Fibroblast of lung (primary cell): ENCODE measurements at places on chromosomes 13 and 19. TPM values are rescaled to one million over a fixed set of nuclear protein-coding genes. Genes with fewer than 3 reads are reported as not detected.

SLC10A2 gene
- total RNA-seq = not detected in 2 replicates

DNA sequence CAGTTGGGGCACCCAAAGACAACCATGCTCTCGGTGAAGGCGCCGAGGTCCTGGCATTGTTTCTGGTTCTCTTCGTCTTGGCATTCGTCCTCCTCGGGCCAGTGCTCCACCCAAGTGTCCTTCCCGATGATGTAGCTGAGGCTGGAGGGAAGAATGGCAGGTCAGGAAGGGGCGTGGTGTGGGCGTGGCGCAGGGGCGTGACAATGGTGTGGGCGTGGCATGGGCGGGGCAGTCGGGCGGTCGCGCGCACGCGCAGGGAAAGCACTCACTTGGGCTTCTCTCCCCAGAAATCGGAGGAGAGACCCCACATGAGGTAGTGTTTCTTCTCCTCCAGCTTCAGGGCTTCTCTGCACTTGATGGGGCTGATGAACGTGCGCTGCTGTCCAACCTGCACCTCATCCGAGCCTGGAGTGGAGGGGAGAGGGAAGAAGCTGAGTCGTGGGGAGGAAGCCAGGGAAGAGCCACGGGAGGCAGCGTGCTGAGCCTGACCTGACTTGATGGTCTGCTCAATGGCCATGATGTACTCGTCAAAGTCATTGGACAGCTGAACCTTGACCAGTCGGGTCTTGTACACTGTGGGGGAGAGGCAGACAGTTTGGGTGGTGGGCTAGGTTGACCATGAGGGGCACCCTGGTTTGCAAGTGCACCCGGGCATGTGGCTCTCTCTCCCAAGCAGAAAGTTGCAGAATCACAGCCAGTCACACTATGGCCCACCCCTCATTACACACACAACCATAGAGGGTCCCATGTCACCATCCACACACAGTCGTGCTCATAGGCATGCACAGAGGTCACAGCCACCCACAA lies 8.1 kb upstream of the TNFSF14 start:
- H3K27me3 ChIP-seq = no peaks in the 10 kb centered on the region
- no peak overlapping the region for H3K27ac ChIP-seq
- no peak overlapping the region for H3K4me3 ChIP-seq
- no peaks in the 10 kb centered on the region for H3K4me1 ChIP-seq
- DNase-seq = no peak
- no peaks in the 10 kb centered on the region for H3K36me3 ChIP-seq

FXYD5 gene
- total RNA-seq = 10.5 and 19.8 TPM in 2 replicates

ASPDH gene
- total RNA-seq = not detected in 2 replicates

- H3K4me3 ChIP-seq = no peak overlapping the region
- H3K36me3 ChIP-seq = no peaks in the 10 kb centered on the region
- H3K27me3 ChIP-seq = no peaks in the 10 kb centered on the region
- no peaks in the 10 kb centered on the region for H3K4me1 ChIP-seq
- no peak for DNase-seq
These were observed 409.3 kb downstream of the ZNF536 start for GRCh38 chr19:30781519-30781918.

GRCh38 chr19:54673222-54673621 lies 10.4 kb downstream of the LILRB4 start:
- no peak for DNase-seq
- H3K27me3 ChIP-seq = no peaks in the 10 kb centered on the region
- no peaks in the 10 kb centered on the region for H3K4me1 ChIP-seq
- H3K4me3 ChIP-seq = no peak overlapping the region
- H3K36me3 ChIP-seq = no peaks in the 10 kb centered on the region
- no peak overlapping the region for H3K27ac ChIP-seq

DNA sequence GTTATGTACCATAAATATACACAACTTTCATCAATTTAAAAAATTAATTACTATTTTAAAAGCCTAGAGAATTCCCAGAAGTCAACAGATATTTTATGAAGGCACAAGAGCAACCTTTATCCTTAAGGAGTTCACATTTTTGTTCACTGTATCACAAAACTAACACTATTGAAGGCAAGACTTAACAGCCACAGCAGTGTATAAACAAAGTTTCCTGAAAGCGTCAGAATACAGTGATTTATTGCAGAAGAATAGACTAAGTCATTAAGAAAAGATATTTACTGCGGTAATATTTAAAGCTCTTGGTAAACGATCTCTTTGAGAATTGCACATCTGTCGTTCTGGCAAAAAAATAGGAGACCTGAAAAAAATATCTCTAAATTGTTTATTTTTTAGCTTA lies 419.3 kb upstream of the NBEA start:
- no peak overlapping the region for H3K27ac ChIP-seq
- no peaks in the 10 kb centered on the region for H3K4me1 ChIP-seq
- H3K36me3 ChIP-seq = no peaks in the 10 kb centered on the region
- no peaks in the 10 kb centered on the region for H3K27me3 ChIP-seq
- H3K4me3 ChIP-seq = no peak overlapping the region
- peak; percentile 23 for DNase-seq

DNA sequence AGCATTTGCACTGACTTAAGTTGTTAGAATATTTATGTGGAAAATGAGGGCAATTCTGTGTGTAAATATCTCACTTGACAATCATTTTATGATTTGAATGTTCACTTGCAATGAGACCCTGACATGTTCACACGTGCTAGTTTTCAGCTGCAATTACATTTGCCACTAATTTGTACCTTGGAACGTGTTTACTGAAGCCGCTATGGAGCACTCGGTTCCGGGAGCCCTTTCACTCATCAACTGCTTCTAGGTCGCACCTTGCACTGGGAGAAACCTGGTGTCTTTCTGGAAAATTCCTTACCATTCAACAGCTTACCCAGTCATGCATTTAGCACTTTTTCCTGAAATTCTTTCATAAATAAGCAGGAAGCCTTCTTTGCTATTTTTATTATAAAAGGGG lies 229.6 kb downstream of the ZIC5 start:
- DNase-seq = no peak
- no peaks in the 10 kb centered on the region for H3K36me3 ChIP-seq
- no peaks in the 10 kb centered on the region for H3K27me3 ChIP-seq
- no peak overlapping the region for H3K4me3 ChIP-seq

GDF15 gene
- 140 and 210 TPM in 2 replicates for total RNA-seq

- DNase-seq = peak; percentile 15
- no peaks in the 10 kb centered on the region for H3K36me3 ChIP-seq
- no peaks in the 10 kb centered on the region for H3K27me3 ChIP-seq
- H3K4me1 ChIP-seq = no peaks in the 10 kb centered on the region
- H3K27ac ChIP-seq = no peak overlapping the region
These were observed 13.3 kb upstream of the MISP start for GRCh38 chr19:737591-738093.

DNA sequence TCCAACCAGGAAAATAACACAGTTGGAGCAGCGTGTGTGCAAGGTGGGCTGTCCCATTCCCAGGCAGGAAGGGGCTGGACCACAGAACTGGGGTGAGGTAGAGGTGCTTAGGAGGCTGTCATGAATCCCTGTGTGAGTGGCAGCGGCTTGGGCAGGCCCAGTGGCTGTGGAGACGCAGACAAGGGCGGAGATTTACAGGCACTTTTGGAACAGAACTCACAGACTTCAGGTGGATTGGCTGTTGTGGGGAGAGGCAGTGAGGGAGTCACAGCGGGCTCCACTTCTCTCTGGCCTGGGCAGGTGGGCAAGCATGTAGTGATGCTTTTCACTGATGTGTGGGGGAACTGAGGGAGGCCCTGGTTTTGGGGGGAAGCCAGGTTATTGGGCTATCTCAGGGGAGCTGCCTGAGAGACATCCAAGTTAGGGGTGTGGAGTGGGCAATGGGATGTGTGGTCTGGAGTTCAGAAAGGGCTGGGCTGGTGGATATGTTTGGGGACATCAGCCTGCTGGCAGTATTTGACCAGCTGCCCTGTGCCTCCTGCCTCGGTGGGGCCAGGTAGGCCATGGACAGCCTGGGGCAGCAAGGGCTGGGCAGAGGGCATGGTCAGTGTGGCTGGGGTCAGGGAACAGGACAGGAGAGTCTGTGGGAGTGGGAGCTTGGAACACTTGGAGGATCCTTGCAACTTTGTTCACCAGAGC lies 27.0 kb upstream of the ZNF492 start:
- H3K4me1 ChIP-seq = no peaks in the 10 kb centered on the region
- no peak for DNase-seq
- H3K27me3 ChIP-seq = no peaks in the 10 kb centered on the region

CDX2 gene
- not detected in 2 replicates for total RNA-seq

DNA sequence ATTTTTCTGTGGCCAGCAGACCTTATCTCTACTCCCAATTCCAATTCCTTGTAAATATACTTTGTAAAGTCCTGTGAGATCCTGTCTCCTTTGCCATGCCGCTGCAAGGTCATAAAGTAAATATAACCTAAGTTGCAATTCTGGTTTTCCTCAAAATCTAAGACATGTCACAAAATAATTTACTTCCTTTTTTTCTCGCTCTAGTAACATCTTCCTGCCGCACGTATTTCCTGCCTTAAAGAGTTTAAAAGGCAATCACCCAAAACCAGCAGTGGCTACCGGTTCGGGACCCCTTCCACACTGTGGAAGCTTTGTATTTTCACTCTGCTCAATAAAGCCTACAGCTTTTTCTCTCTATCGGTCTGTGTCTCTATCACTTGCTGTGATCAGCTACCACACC lies 832.0 kb upstream of the SLITRK5 start:
- no peak for DNase-seq
- no peaks in the 10 kb centered on the region for H3K4me1 ChIP-seq
- H3K27ac ChIP-seq = no peak overlapping the region
- H3K36me3 ChIP-seq = no peaks in the 10 kb centered on the region
- no peaks in the 10 kb centered on the region for H3K27me3 ChIP-seq

GRCh38 chr13:80168089-80168850 lies 172.7 kb downstream of the SPRY2 start:
- DNase-seq = peak; percentile 45
- H3K27me3 ChIP-seq = no peaks in the 10 kb centered on the region
- no peaks in the 10 kb centered on the region for H3K4me1 ChIP-seq
- no peak overlapping the region for H3K4me3 ChIP-seq
- H3K27ac ChIP-seq = no peak overlapping the region

GAS6 gene
- 77.3 and 227 TPM in 2 replicates for total RNA-seq

RASIP1 gene
- 0.99 and 1.5 TPM in 2 replicates for total RNA-seq

ADAMTSL5 gene
- 1.5 and 3.1 TPM in 2 replicates for total RNA-seq

- no peaks in the 10 kb centered on the region for H3K4me1 ChIP-seq
- H3K36me3 ChIP-seq = no peaks in the 10 kb centered on the region
- DNase-seq = no peak
- no peaks in the 10 kb centered on the region for H3K27me3 ChIP-seq
These were observed 565.0 kb downstream of the FGF9 start for GRCh38 chr13:22235950-22236290.

ZNF560 gene
- total RNA-seq = 3.3 and 7.3 TPM in 2 replicates

CEACAM4 gene
- total RNA-seq = not detected in 2 replicates

CC2D1A gene
- total RNA-seq = 5.1 and 10.6 TPM in 2 replicates

TUBGCP3 gene
- 13.1 and 17.2 TPM in 2 replicates for total RNA-seq

DNA sequence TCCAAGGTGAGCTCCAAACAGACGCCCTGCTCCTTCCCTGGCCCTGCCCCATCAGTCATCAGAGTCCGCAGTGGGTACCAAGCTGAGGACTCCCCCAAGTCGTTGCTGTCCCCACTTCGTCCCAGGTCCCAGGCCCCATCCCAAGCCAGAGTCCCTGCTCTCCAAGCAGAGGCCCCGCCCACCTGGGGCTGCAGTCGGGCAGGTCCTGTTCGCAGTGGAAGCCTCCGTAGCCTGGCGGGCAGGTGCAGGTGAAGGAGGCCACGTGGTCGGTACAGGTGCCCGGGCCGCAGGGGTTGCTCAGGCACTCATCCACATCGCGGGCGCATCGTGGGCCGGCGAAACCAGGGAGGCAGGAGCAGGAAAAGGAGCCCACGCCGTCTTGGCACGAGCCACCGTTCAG lies 19.4 kb downstream of the NOTCH3 start:
- no peaks in the 10 kb centered on the region for H3K27me3 ChIP-seq
- H3K4me1 ChIP-seq = peaks cover 2% of the 10 kb centered on the region
- no peak overlapping the region for H3K4me3 ChIP-seq
- no peak for DNase-seq
- H3K27ac ChIP-seq = no peak overlapping the region
- H3K36me3 ChIP-seq = peaks cover 13% of the 10 kb centered on the region

DNA sequence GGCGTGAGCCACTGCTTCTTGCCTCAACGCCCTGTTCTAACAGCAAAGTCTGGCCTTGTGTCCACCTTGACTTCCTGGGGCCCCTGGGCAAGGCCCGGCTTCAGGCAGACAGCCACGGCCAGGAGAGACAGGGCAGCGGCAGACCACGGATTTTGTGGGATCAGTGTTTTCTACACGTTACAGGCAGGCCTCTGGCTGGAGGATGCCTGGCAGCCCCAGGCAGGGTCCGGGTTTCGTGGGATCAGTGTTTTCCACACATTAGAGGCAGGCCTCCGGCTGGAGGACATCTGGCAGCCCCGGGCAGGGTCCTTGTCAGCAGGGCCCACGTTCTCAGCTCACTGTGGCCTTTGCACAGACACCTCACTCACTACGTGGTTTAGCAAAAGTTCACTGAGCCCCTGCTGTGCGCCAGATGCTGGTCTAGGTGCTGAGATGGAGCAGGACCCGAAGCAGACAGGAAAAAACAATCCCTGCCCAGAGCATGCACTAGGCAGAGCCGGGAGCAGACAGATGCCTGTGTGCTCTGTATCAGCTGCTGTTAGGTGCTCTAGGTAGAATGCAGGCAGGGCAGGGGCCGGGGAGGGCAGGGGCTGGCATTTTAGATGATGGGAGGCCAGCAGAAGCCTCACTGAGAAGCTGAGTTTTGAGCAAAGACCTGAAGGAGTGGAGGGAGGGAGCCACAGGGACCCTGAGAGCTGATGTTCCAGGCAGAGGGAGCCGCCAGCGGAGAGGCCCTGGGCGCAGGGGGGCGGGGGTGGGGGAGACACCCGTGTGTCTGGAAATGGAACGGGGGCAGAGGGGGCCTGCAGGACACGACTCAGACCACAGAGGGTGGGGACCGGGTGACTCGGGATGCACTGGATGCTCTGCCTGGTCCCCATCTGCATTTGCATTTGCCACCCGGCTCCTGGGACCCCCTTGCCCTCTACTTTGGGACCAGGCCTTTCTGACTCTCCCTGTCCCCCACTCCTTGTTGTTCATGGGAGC lies 25.0 kb upstream of the NCCRP1 start:
- H3K4me3 ChIP-seq = no peak overlapping the region
- no peak for DNase-seq
- no peaks in the 10 kb centered on the region for H3K27me3 ChIP-seq
- no peaks in the 10 kb centered on the region for H3K4me1 ChIP-seq
- no peak overlapping the region for H3K27ac ChIP-seq

CYP2A6 gene
- total RNA-seq = not detected in 2 replicates

DNA sequence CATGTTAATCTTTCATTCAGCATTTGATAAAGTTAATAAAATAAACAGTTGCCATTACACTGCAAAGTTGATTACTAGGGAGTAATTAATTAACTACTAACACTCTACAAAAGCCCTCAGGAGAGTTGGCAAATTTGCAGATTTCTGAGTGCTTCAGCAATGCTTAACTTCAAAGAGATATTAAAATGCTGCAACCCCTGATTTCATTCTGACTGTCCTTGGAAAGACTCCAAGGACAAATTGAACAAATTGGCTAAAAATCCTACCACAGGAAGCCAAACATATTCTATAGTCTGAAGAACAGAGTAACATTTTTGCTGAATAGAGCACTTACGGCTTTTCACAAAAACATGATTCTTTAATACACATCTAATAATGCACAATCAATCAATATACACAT lies 1543.0 kb downstream of the SLITRK5 start:
- H3K27me3 ChIP-seq = no peaks in the 10 kb centered on the region
- no peak overlapping the region for H3K27ac ChIP-seq
- DNase-seq = peak; percentile 31
- H3K36me3 ChIP-seq = no peaks in the 10 kb centered on the region
